Muscle of leg (tissue), 16 donors: ENCODE measurements at places on chromosomes 1 and 21. TPM values are rescaled to one million over a fixed set of nuclear protein-coding genes. Genes with fewer than 3 reads are reported as not detected.
A peak's percentile ranks its signal among the peaks of the same experiment; 100 is the strongest.

GRCh38 chr1:8816831-8817411 lies 519 bp downstream of the RERE start:
- no peaks in the 10 kb centered on the region for H3K27me3 ChIP-seq
- no peaks in the 10 kb centered on the region for H3K36me3 ChIP-seq
- peaks cover 12% of the 10 kb centered on the region for H3K4me1 ChIP-seq
- DNase-seq = peak; percentile 41
- peak overlapping the region; percentile 70 for H3K4me3 ChIP-seq

DNA sequence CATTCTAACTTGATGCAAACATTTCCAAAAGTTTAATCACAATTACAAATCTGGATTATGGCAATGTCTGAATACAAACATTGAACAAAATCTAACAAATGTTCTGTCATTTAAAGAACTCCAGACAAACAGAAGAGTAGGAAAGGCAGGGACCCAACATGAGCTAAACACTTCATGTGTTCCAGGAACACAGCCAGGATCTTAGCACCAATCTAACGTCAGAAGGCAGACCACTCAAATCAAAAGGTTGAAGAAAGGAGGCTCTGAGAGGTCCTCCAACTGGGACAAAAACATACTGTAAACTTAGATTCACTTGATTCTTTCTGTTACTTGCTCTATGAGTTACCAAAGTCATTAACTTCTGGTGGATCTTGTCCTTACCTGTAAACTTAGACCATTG lies 374.0 kb downstream of the NEGR1 start:
- no peaks in the 10 kb centered on the region for H3K27me3 ChIP-seq
- H3K27ac ChIP-seq = no peak overlapping the region
- no peaks in the 10 kb centered on the region for H3K4me1 ChIP-seq
- H3K36me3 ChIP-seq = no peaks in the 10 kb centered on the region
- DNase-seq = peak; percentile 76

- peak overlapping the region; percentile 61 for H3K4me3 ChIP-seq
- H3K4me1 ChIP-seq = peaks cover 33% of the 10 kb centered on the region
- peak; percentile 72 for DNase-seq
- peaks cover 9% of the 10 kb centered on the region for H3K36me3 ChIP-seq
Observed at GRCh38 chr1:8424539-8425116, 106.7 kb downstream of the SLC45A1 start.

DNA sequence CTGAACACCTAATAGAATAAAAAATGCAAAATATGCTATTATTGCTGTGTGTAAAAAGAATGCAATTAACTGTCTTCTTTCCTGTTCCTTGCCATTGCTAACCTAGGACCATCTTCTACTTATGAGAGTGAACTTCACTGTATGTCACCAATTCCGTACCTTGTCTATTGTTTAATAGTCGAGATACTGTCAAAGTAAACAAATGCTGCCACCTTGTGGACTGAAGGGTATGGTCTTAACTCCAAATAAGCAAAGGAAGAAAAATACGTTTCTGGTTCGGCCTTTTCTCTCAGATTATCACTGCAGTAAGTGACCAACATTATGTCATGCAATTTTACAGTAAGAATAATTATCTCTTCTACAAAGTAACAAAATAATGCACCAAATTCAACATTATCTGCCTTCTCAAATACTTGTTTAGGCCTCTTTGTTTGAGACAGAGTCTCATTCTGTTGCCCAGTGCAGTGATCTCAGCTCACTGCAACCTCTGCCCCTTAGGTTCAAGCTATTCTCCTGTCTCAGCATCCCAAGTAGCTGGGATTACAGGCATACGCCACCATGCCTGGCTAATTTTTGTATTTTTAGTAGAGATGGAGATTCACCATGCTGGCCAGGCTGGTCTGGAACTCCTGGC lies 133.4 kb downstream of the COP1 start:
- H3K27me3 ChIP-seq = no peaks in the 10 kb centered on the region
- H3K4me3 ChIP-seq = no peak overlapping the region
- peak; percentile 84 for DNase-seq
- no peaks in the 10 kb centered on the region for H3K4me1 ChIP-seq
- no peak overlapping the region for H3K27ac ChIP-seq

- no peaks in the 10 kb centered on the region for H3K27me3 ChIP-seq
- no peaks in the 10 kb centered on the region for H3K36me3 ChIP-seq
- H3K4me3 ChIP-seq = no peak overlapping the region
- H3K4me1 ChIP-seq = peaks cover 17% of the 10 kb centered on the region
Observed at GRCh38 chr1:227490478-227490877, 72.9 kb upstream of the ZNF678 start.

DNA sequence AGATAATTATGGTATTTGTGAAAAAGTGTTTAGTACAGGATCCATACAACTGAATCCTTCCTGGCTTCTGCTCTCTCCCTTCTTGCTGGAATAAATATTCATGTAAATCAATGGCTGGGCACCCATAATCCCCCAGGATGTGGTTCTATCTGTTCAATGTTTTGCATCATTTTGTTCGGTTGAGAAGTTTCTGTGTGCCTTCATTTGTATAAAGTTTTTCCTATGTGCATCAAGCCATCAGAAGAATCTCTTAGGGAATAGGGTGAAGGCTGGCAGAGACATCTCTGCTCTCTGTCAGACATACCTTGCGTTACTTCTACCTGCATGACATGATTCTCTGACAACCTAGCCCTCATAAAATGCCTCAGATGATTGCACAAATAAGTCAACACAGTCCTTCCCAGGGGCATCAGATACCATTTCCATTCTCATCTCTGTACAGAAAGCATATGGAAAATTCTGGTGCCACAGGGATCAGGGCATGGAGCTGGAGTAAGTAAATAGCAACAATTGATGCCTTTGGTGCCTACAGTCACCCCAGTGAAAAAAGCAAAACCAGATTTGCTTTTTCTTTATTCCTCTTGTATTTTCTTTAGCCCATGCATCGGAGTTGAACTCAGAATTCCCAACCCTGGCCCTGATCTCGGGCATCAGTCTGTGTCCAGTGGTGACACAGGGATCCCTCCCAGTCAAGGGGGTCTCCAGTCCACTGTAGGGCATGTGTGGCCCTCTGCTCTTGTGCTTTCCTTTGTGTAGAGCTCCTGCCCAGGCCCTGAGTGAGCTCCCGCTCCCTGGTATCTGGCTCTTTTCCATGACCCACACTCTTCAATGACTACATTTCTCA lies 39.7 kb upstream of the ATP1A1 start:
- no peaks in the 10 kb centered on the region for H3K4me1 ChIP-seq
- H3K27me3 ChIP-seq = no peaks in the 10 kb centered on the region
- DNase-seq = no peak
- H3K36me3 ChIP-seq = no peaks in the 10 kb centered on the region
- no peak overlapping the region for H3K4me3 ChIP-seq

The TTC39A gene
- total RNA-seq = 4.8 TPM
